CD4-positive, alpha-beta memory T cell (primary cell): ENCODE measurements at places on chromosomes 7 and 10.

DNA sequence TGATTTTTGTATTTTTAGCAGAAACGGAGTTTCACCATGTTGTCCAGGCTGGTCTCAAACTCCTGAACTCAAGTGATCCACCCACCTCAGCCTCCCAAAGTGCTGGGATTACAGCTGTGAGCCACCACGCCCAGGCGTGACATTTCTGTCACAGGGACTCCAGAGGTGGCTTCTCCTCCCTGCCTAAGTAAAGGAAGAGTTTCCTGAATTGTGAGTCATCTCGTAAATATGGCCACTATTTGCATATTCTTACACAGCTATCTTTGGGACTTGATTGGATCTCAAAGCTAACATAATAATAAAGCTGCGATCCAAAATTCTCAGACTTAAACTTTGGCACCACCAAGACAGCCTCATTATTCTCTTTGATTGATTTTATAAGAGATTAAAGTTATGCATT lies 50.1 kb downstream of the ADARB2 start:
- DNase-seq: no peak

DNA sequence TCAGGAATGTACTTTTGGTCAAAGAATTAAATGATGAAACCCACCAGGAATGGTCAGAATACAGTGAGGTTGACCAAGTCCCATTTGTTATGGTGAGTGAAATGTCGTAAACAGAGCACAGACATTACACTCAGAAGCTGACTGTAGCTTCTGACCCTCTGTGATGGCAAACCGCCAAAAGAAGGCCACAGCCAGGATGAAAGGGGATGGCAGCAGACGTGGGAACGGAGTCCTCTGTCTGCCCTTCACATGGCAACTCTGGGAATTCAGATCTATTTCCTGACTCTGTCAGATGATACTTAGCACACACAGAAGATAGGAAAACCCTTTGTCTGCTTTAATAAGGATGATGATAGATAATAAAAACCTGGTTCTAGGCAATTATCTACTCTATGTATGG lies 757.1 kb downstream of the SORCS3 start:
- DNase-seq: no peak

- DNase-seq: no peak
Observed at GRCh38 chr7:12655161-12655560, 32.3 kb upstream of the ARL4A start.

- no peak for DNase-seq
Observed at GRCh38 chr7:37853468-37853867, 5.1 kb downstream of the NME8 start.

DNA sequence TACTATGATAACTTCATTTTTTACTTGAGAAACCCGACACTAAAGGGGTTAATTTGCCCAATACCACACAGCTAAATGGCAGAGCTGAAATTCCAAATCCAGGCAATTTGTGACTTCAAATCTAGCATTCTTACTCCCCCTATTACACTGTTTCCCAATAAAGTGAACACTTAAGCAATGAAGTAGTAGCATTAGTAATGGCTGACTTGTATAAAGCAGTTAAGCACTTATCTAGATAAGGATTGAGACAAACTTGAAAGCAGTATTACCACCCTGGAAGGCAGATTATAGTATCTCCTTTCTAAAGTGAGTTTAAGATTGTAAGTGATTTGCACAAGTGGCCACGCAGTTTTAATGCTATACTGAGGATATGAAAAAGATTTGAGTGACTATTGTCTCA lies 39.3 kb downstream of the WASL start:
- DNase-seq: no peak
